ENCODE measurements at places on chromosomes 12 and 14.
A peak's percentile ranks its signal among the peaks of the same experiment; 100 is the strongest.

DNA sequence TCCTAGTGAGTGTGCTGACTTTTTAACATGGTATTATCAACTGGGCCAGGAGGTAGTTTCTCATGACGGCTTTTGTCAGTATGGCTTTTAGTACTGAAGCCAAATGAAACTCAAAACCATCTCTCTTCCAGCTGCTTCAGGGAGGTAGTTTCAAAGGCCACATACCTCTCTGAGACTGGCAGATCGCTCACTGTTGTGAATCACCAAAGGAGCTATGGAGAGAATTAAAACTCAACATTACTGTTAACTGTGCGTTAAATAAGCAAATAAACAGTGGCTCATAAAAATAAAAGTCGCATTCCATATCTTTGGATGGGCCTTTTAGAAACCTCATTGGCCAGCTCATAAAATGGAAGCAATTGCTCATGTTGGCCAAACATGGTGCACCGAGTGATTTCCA lies 141.1 kb downstream of the HMGA2 start:
- DNase-seq, result no peak

GRCh38 chr14:77120771-77121743 lies 20.5 kb downstream of the ZDHHC22 start:
- peak; percentile 73 for DNase-seq

- DNase-seq, result no peak
Observed at GRCh38 chr12:113161415-113162016, 12.0 kb downstream of the CFAP73 start.

GRCh38 chr14:105487449-105487985 lies 831 bp downstream of the CRIP1 start:
- peak; percentile 75 for DNase-seq

- no peak for DNase-seq
Observed at GRCh38 chr12:69619050-69619449, 8.3 kb upstream of the LRRC10 start.

DNA sequence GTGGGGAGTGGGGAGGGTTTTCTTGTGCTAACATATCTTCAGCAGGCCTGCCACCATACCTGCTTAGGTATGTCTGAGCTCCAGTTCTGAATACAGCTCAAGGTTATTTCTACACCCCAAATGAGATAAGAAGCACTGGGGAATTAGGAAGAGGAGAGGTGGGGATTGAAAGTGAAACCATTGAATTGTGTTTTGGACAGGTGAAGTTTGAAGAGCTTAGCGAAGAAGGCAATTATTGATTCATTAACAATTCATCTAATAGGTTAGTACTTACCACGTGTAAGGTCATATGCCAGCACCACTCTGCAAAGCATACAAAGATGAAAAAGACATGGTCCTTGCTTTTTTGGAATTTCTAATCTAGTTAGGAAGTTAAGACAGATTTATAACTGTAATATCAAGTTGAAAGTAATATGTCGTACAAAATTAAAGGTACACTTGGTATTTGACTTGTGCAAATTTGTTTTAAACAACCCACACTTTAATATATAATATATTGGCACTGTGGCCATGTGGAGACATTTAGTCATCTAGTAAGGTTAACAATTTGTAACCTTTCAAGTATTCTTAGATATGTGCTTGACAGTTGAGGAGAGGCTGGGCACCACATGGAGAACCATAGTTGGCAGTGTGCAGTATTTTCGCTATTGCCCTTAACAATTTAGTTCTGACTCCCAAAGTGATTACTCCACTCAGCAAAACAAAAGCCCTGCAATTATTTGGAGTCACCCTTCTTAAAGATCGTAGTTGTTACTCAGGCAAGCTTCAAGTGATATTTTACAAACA lies 3.6 kb downstream of the SMCO3 start:
- DNase-seq, result no peak

- DNase-seq, result no peak
Observed at GRCh38 chr12:48934312-48934706, 9.0 kb upstream of the FKBP11 start.

GRCh38 chr12:114913871-114914801 lies 230.2 kb upstream of the TBX3 start:
- DNase-seq, result no peak

DNA sequence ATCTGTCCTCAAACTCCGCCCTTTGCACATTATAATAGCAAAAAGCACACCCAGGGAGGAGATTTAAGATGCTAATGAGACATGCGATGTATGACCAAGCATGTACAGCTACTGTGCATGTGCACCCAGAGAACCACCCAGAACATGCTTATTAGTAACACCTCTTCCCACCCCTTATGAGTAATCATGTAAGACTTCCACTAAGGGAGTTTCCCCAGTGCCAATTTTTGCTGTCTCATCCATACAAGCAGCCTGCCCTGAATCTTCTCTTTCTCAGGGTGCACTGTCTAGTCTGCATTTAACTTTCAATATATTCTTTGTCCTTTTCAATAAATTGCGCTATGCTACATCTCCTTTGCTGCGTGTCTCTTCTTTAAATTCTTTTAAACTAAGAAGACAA lies 830.0 kb upstream of the NOVA1 start:
- no peak for DNase-seq

- no peak for DNase-seq
Observed at GRCh38 chr14:43548368-43548767, 958.7 kb downstream of the FSCB start.

GRCh38 chr12:7869137-7869536 lies 3.6 kb downstream of the SLC2A14 start:
- DNase-seq, result no peak

GRCh38 chr12:132429602-132429945 lies 60.4 kb upstream of the FBRSL1 start:
- DNase-seq, result no peak

DNA sequence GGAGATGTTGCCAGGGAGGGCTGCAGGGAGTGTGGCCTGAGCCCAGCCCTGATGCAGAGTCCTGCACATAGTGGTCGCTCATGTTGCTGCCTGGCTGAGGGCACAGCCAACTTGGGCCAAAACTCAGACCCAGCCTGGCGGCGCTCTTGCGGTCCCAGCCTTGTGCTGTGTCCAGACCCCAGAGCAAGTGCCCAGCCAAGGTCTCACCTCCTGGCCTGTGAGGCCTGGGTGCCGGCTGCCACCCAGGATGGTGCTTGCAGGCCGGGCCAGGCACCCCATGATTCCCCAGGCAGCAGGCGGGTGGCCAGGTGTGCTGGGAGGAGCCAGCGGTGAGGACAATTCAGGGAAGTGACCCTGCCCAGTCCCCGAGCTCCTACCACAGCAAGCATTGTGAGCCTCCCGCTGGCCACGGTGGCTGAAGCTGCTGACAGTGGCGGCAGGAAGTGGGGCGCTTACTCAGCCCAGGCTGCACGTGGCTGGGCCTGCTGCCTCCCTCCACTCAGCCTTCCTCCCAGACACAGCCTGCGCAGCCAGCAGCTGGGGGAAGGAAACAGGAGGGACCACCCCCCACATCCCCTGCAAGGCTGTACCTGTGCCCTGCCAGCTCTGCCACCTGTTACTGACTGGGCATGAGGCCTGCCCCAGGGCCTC lies 17.7 kb upstream of the PGF start:
- no peak for DNase-seq

DNA sequence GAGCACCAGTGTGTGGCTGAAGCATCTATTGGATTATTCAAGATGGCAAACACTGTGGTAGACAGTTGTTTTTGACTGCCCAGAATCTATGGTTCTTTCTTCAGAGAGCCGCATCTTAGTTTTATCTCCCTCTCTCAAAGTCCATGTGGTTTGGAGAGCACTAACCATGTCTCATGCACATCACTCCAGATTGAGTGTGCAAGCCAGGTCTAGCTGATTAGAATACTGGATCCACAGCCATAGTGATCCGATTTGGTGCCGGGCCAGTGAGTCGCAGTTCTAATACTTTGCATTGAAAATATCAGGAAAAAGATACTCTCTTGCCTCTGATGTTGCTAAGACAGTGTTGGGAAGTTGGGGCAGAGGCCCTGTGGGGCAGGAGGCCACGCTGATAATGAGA lies 4.6 kb upstream of the SBNO1 start:
- DNase-seq, result no peak

DNA sequence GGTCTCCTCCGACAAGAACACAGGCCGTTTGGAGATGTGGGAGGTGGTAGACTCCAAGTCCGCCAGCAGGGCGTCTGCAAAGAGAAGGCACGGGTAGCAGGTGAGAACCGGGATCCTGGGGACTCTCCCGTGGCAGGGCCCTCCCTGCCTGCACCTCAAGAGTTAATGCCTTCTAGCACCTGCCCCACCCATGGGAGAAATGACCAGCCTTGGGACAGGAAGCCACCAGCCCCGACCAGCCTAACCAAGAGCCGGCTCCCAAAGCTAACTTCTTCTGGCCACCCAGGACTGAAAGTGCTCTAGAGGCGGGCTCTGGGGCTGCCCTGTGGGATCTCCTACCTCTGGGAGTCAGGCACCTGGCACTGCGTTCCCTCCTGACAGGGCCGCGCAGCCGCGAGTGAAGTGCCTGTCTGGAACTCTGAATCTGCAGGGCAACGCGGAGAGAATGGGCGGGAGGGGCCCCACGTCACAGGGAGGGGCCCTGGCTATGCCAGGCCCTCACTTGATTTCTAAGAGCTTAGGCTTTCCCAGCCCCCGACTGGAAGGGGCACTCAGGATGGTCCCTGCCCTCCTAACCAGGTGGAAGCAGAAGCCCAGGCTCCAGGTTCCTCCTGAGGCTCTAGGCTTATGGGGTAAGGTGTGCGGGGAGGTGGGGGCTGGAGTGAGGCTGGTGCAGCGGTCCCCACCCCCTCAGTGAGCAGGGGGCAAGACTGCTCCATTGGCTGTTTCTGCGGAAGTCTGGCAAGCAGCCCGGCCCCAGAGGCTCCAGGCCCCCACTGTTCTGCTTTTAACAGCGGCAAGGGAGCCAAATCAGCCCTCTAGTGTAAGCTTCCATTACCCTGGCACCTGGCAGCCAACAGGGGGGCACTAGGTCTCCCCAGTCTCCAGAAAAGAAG lies 23.6 kb upstream of the RPLP0 start:
- DNase-seq, result no peak

- no peak for DNase-seq
Observed at GRCh38 chr12:2648406-2648805, 146.4 kb upstream of the FKBP4 start.

DNA sequence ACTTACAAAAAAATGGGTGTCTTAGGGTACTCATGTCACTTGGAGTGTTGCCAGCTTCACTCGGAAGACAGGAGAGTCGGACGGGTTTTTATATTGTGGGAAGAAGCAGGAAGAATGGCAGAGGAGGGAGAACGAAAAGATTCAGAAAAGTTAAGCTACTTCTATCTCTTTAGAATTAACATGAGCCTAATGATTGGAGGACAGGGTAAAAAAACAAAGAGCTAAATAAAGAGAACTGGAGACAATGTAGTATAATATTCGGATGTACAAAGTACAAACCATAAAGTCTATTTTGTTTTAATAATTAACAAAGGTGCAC lies 43.9 kb downstream of the EFCAB11 start:
- no peak for DNase-seq

- no peak for DNase-seq
Observed at GRCh38 chr14:88326352-88327103, 3.5 kb upstream of the KCNK10 start.

DNA sequence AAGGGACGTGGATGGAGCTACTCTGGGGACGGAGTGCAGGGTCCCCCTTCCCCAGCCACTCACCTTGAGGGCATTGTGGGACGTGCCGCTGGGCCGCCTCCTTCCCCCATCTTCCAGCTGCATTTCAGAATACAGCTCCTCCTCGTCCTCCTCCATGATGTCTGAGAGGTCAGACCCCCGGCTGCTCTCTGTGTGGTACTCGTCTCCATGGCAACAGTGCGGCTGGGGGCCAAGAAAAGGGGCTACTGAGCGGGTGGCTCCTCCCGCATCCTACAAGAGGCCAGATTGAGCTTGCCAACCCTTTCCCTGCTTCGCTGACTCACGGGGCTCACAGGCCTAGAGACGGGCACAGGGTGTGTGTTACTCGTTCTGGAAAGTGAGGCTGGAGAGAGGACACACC lies 90.4 kb downstream of the PIWIL1 start:
- DNase-seq, result no peak

GRCh38 chr14:88559852-88560251 lies 3.0 kb upstream of the ZC3H14 start:
- DNase-seq, result no peak

DNA sequence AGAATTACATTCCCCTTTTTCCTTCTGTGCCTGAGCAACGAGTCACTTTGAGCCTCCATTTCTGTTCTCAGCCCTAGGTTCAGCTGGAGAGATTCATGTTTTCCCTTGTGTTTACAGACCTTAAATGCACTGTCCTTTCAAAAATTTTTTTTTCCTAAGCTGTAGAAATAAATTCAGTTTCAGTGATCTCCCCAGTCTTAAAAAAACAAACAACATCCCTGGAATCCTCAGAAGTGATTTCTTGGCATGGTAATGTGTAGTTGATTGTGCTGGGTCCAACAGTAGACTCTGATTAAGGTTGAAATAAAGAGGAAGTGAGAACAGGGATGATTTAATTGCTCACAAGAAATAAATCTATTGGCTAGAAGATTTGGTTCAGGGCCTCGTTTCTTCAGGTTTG lies 89.3 kb downstream of the NTN4 start:
- no peak for DNase-seq

DNA sequence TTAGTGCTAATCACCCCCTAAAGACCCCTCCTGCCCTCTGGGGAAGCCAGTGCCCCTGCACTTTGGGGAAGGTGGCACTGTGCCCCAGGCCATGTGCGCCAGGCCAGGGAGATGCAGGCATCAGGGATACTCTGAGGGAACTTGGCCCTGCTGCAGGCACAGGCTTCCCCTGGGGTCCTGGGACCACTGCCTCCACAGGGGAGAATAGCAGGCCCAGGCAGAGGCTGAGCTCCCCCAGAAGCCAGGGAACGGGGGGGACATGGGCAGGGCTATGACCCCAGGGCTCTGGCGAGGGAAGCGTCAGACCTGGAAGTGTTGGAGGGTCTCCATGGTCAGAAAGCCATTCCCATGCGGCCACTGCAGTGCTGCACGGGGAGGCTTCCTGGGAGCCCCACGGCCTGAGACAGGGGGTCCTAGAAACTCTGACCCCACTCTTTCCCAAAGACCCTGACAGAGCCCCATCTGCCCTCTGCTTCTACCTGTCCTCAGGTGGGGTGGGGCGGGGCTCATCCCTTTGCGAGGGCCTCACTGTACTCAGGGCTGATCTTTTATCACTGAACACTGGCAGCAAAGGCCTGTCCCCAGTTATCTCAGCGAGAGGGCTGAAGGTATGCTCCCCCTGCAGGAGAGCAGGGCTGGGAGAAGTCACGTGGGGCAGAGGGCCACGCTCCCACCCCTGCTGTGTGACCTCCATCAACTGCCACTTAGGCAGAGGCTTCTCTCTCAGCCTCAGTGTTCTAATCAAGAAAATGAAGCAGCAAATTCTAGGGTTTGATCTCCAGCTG lies 160.0 kb downstream of the CALM1 start:
- DNase-seq, result no peak

DNA sequence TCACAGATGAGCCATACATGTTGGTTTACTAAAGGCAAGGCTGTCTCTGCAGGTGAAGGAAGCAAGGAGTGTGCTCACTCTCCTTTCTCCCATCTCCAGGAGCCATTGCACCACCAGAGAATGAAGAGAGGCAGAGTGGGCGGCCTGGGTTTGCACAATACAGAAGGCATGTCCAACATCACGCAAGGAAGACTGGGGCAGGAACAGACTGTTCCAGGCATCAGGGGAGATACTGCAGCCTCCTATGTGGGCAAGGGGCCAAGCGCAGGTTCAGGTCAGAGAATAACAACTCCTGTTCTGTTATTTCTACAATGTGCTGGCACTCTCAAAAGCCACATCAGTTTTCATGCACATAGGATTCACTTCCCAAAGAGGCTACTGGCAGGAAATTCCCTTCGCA lies 1.7 kb upstream of the TMEM229B start:
- no peak for DNase-seq
